ENCODE measurements at places on chromosomes 7 and 10. TPM values are rescaled to one million over a fixed set of nuclear protein-coding genes. Genes with fewer than 3 reads are reported as not detected.

- DNase-seq: no peak
Observed at GRCh38 chr7:31022726-31023125, 29.4 kb upstream of the ADCYAP1R1 start.

DNA sequence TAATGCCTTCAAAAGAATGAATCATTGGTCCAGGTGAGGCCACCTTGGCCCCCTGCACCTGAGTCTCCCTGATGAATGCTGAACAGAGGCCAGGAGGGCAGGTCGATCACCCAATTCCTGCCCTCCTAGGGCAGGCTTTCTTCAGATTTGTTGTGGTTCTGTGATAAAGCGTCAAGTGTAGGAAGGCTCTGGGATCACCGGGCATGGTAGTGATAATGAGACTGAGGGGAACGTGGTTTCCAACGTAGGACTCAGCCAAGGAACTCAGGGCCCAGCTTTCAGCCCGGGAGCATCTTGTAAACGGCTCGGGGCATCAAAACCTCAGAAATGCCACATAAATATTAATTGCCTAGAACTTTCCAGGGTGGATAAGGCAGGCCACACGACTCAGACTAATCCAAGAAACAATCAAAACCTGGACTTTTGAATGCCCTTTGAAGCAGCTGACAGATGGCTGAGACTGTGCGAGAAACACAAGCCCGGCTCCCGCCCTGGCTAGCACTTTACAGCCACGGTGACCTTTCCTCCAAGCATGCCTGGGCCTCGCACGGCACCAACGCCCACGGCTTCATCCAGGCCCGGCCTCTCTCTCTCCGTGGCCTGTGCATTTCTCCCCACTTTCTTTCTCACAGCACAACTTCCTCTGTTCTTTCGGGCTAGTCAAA, 239.3 kb upstream of the GRB10 start:
- peak; percentile 70 for DNase-seq

DYDC2 gene
- total RNA-seq: not detected

RAB11FIP2 gene
- 12.7 TPM for total RNA-seq

ADCYAP1R1 gene
- total RNA-seq: 1.4 TPM
